B cell (primary cell): ENCODE measurements at places on chromosomes 6 and 20. TPM values are rescaled to one million over a fixed set of nuclear protein-coding genes. Genes with fewer than 3 reads are reported as not detected.
A peak's percentile ranks its signal among the peaks of the same experiment; 100 is the strongest.

DNA sequence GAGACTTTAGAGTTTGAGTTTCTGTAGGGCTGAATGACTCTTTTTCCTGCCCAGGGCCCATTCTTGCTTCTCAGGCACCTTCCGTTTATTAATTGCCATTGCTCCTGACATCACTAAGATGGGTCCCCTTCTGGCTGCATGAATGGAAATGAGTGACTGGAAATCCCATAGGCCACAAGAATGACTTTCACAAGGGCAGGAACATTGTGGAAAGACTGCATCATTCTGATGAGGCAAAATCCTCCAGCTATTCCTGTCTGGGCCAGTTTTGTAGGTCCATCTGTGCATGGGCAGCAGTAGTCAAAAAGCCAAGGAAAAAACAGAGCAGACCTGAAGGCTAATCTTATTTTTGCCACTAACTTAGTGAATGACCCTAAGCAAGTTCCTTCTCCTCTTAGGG is 19.3 kb downstream of the TMEM74B start:
- DNase-seq = no peak

GRCh38 chr20:33578510-33578909 is 83.6 kb upstream of the C20orf144 start:
- no peak for DNase-seq

DNA sequence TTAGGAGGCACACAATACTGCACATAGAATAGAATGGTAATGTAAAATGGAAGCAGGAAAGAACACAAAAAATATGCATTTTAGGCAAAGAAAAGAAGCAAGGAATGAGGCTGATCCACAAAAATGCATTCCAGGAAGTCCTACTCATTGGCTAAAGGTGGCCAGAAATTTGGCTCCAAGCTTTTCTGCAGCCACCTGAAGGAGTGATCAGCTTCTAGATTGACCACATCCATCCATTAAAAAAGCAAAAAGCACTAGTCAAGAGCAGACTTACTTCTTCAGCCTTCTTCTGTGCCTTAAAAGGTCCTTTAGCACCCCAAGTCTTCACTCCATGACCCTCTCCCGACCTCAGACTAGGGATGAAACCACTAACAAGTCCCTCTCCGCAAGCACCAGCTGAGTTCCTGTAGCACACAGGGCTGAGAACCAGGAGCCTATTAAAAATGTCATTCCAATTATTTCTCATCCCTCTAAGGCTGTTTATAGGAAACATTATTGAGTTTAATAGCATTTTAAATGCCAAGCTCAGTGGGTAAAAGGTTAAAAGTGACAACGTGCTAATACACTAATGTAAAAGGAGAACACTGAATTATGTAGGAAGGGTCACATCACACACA is 36.5 kb downstream of the TRAM2 start:
- no peak for DNase-seq

The EEF1A2 gene
- 2.4 and 2.9 TPM in 2 replicates for polyA plus RNA-seq

GRCh38 chr6:16976385-16977183 is 125.3 kb upstream of the STMND1 start:
- DNase-seq = no peak

DNA sequence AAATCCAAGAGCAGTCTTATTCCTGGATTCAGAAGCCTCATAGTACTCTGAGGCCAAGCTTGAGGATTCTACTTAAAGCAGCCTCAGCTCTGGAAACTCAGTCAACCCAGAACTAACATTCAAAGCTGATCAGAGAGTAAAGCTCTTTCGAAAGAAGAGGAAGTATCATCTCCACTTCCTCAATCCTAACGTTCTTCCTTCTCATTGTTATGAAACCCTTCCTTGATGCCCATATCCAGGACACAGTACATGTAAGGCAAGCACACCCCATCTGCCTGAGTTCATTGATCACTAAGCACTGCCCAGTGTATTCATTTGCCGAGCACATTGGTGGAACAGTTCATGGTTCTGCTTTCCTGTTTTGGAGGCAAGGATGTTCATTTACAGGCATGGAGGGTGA is at the start of gene IPCEF1:
Gene IPCEF1 (minus strand): TSS at position 114 of the 400 bp plus-strand sequence. CDS start 90,856 bp downstream, outside the sequence.
- peak; percentile 37 for DNase-seq

DNA sequence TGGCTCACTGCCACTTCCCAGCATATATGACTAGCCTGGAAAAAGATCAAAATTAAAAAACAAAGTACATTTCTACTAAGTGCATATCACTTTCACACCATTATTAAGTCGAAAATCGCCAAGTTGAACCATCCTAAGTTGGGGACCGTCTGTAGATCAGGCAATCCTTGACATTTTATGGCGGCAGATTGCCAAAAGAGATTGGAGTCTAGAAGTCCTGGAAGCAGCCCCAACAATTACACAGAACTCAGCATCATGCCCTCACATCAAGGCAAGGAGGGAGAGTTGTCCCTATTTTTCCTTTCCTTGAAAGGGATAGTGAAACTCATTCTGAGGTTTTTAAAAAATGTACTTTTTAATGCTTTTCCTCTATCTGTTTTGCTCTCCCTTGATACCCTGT is 30.7 kb downstream of the SLC22A3 start:
- DNase-seq = no peak

DNA sequence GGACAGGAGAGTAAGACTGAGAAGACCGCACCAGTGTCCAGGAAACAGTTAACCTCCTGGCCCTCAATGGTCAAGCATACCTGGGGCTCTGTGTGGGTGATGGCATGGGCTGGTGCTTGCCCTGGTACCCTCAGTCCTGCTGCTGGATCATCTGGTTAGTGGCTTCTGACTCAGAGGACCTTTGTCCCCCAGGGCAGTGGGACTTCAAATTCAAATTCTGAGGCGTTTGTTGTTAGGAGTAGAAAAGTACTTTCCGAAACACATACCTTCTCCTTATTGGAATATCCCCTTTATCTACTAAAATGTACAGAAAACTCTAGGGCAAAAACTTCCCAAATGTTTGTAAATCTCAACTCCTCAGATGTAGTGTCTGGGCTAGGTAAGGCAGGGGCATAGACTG is 4.1 kb upstream of the SFT2D1 start:
- DNase-seq = no peak

GRCh38 chr6:169918239-169918953 is 167.0 kb downstream of the ERMARD start:
- DNase-seq = no peak

GRCh38 chr6:4983322-4983721 is 20.5 kb downstream of the RPP40 start:
- no peak for DNase-seq

- DNase-seq = peak; percentile 27
Observed at GRCh38 chr20:41027872-41028358, 707 bp upstream of the TOP1 start.

GRCh38 chr20:60512443-60512842 is 554.2 kb downstream of the CDH26 start:
- DNase-seq = no peak

The VARS1 gene
- polyA plus RNA-seq = 54.8 and 66.8 TPM in 2 replicates

DNA sequence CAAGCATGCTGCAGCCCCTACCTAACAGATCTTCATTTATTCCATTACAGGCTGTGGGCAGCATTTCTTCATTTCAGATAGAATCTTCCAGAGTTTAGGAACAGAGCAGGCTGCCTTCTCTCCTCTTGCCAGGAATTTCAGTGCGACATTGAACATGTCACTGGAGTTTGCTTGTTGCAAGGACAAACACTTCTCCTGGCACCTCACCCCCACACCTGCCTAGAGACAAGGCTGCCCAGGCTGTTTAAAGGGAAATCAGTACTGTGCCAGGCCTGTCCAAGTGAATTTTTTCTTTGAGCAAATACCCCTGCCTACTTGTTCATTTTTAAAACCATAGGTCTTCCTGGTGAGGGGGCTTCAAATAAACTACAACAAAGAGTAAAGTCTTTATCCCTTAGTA is 594.1 kb downstream of the PTPRT start:
- no peak for DNase-seq

The EPHA7 gene
- not detected in 2 replicates for polyA plus RNA-seq

DNA sequence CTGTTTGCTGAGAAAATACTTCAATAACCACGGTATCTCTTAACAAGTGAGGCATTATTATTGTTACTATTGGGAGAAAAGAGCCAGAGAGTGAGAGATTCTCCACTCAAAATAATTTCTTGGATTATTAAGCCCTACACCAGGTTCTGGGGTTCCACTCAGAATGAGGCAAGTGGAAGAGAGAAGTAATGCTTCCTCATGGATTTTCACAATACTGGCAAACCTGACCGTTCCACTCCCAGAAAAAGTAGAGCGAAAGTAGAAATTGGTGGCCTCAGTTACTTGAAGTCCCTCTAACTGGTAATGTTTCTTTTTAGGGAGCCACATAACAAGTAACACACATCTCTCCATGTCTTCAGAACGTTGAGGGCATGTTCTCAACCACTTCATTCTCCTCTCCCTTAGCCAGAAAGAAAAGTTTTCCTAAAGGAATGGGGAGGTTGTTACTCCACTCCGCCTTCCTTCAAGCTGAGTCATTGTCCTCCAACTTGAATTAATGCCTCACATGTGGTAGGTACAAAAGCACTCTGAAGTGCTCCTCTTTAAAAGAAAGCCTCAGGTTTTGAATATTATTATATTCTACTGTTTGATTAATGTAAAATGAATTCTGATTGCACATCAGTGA is 1.9 kb downstream of the BAG2 start:
- no peak for DNase-seq

- peak; percentile 36 for DNase-seq
Observed at GRCh38 chr20:21719592-21720214, 14.2 kb downstream of the PAX1 start.

- peak; percentile 19 for DNase-seq
Observed at GRCh38 chr6:150732765-150733539, 132.6 kb upstream of the MTHFD1L start.

The GHRH gene
- not detected in 2 replicates for polyA plus RNA-seq

DNA sequence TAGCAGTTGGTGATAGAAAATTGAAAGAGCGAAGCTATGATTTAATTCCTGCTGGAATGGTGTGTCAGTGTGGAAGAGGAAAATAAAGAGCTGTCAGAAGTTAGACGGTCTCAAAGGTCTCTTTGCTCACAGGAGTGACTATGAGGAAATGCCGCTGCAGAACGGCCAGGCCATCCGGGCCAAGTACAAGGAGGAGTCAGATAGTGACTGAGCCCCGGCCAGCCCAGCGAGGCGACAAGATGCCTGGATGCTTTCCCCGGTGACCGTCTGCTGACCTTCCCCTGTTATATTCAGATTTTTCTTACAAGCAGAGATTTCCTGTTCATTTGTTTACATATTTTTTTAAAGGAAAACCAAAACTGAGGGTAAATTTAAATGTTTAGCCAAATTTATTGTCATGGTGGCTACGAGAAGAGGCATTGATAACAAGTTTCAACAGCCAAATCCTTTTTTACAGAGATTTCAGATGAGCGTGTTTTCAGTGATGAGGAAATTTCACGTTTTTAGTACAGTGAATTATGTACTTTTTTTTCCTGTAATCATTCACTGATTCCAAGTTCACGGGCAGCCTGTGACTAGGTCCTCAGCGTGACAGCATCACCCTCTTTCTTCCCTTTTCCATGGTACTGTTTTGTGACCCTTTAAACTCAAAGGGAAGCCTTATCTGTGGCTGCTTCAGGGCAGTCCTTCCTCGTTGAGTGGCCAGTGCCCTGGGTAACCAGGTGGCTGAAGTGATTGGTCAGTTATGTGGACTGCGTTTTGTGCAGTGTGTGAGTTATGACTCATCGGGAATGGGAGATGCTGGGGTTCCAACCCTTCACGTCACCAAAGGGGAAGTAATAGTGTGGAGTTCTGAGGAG is 12.6 kb downstream of the DYNLT1 start:
- DNase-seq = no peak

The FOXC1 gene
- 0.04 and 0.07 TPM in 2 replicates for polyA plus RNA-seq

DNA sequence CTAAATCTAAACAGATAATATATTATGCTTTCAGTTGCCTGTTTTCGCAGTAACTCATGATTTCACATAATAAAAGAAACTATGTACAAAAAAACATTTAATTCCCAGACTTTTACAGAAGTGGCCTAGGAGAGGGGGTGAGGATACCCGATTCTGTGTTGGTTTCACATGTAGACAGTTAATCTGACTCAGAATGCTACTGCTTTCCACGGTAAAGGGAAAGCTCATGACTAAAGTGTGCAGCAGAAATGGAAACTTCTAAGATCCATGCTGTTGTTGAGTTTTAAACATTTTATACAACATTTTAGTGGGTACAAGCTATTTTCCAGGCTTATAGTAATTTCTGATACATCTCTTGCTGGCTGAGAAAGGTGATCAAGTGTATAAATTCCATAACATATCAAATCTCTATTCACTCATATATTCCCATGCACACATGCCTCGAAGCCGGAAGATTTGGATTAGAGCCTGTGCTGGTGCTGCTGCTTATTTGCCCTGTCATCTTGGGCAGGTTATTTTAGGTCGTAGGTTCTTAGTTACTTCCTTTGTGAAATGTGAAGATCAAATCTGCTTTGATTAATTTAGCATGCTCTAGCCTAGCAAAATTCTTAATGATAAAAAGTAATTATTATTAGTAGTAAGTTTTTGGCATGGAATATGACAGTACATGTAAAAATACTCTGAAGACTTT is 896.7 kb upstream of the MAP3K7 start:
- no peak for DNase-seq

DNA sequence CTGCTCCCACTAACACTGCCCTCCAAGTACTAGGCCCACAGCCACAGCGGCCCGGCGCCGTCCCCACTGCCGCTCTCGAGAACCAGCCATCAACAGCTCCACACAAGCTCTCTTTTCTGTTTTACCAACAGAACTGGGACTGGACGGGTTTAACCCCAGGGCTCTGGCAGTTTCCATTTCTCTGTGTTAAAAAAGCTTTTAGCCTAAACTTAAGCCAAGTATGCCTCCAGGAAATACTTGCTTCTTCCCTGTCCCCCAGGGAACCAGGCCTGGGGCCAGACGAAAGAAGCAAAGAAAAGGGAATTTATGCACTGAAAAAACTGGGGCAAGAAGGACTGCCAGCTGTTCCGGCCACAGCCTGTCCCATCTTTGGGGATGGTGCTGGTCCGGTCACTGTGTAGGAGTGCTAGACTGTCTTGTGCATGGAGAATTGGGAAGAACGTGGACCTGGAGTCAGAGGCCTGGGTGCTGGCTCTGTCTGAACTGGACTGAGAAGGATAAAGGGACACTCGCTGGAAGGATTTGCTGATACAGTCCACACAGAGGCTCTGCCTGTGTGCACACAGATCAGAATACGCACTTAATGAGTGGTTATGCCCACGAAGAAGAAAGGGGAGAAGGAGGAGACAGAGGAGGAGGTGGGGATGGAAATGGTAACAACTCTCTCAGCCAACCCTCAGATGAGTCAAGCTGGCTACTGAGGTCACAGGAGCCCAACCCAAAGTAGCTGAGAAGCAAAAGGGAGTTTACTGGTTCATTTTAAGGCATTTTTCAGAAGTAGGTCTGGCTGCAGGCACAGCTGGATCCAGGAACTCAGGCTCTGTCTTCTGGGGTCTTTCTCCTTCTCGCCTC is 254.4 kb upstream of the PMEPA1 start:
- DNase-seq = no peak
